Nephron progenitor cell (in vitro differentiated cells): ENCODE measurements at places on chromosomes 2 and 18.

- DNase-seq, result no peak
These were observed 220.1 kb upstream of the CTAGE1 start for GRCh38 chr18:22637787-22638186.

DNA sequence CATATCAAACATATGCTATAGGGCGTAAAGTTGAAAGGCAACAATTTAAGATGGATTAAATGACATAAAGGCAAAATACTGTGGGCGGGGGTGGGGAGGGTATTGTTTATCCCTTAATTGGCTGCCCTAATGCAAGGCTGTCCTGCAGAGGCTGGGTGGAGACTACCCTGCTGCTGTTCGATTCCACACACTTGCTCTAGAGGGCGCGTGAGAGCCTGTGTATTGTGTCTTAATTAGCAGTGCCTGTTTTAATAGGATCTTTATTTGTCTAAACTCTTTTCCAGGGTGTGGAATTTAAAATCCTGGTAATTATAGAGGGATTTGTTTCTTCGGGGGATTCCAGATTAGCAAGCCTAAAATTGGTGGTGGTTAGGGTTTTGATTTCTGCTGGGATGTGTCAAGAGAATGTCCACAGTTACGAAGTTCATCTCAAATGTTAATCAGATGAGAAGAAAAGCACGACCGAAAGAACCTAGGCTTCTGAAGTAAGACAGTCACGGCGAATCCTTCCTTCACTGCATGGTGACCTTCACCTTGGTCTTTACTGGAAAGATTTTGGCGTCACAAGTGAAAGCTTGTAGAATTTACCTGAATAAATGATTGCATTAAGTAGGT, 103.5 kb upstream of the MAP3K20 start:
- DNase-seq, result peak; percentile 41

DNA sequence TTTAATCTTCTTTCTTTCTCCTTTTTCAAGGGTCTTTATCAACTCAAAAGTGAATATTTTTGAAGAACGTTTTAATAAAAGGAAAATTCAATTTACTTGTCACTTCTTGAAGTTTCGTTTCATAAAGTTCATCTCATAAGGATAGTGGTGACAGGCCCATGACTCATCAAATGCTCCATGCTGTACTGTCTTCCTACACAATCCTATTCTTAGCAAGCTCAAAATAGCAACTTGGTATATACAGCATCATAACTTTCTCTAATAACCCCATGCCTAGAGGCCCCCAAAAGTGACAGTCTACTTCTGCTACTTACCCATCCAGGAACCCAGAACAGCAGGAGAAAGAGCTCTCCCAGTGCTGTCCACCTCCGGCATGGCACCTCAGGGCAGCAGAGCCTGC, 7.7 kb downstream of the FBXO15 start:
- DNase-seq, result no peak

DNA sequence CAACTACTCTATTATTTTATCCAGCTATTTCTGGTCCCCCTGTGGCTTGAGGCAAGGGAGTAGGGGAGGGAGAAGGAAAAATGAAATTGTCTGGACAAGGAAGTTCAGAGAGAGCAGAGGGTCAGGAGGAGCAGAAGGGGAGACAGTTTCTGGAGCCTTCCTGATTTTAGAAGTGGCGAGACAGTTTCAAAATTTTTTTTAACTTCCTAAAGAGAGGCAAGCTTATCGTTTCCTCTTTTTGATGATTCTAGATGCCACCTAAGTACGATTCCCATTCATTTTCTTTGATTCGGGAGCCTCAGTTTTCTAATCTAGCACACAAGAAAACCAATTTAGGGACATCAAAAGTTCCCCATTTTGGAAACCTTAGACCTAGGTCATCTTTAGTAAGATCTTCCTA, 96.9 kb upstream of the B3GNT2 start:
- no peak for DNase-seq

DNA sequence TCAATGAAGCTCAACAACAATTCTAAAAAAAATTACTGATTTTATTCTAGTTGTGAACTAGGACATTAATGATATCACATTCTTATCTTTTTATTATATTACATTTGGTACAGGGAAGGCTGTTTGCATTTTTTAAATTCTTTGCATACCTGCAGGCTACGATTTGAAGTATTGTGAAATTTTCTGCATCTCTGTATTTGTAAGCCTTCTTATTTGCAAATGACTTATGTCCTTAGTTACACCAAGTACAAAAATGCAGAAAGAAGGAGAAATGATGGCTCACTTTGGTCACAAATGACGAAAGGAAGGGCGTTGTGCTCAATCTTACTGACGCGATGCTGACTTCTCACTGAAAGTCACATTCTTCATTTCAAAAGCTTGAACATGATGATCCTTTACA, 227.5 kb upstream of the SOX11 start:
- no peak for DNase-seq

DNA sequence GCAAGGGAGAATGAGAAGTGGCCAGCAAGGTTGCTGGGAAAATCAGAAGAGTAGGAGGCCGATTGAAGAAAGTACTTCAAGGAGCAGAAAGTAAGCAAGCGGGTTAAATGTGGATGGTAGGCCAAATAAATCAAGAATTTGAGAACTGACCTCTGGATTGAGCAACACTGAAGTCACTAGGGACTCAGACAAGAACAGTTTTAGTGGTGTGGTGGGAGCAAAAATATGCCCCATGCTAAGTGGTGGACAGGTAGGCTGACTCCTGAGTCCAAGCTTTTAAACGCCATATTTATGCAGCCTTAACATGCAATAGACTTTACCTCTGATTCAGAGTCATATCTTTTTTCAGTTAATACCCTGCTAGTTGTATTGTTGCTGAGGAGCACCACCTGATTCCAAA, 4.5 kb downstream of the TRABD2A start:
- DNase-seq, result no peak
